Osteoblast (primary cell): ENCODE measurements at places on chromosomes 2 and 18. TPM values are rescaled to one million over a fixed set of nuclear protein-coding genes. Genes with fewer than 3 reads are reported as not detected.
A peak's percentile ranks its signal among the peaks of the same experiment; 100 is the strongest.

Gene PDCL3
- total RNA-seq = 12.3 and 13.3 TPM in 2 replicates

- H3K27me3 ChIP-seq = no peaks in the 10 kb centered on the region
- H3K4me1 ChIP-seq = peaks cover 22% of the 10 kb centered on the region
- no peak for DNase-seq
- H3K4me3 ChIP-seq = no peak overlapping the region
Measured at GRCh38 chr2:111162718-111163331, 42.1 kb downstream of the BCL2L11 start.

- H3K4me3 ChIP-seq = no peak overlapping the region
- no peaks in the 10 kb centered on the region for H3K27me3 ChIP-seq
- peaks cover 5% of the 10 kb centered on the region for H3K4me1 ChIP-seq
- H3K27ac ChIP-seq = no peak overlapping the region
- no peaks in the 10 kb centered on the region for H3K36me3 ChIP-seq
- no peak for DNase-seq
Measured at GRCh38 chr18:55534547-55534946, 53.4 kb downstream of the TCF4 start.

GRCh38 chr2:70664525-70664924 is 103.5 kb downstream of the ADD2 start:
- H3K4me1 ChIP-seq = no peaks in the 10 kb centered on the region
- no peak overlapping the region for H3K27ac ChIP-seq
- no peak for DNase-seq
- H3K36me3 ChIP-seq = no peaks in the 10 kb centered on the region
- H3K4me3 ChIP-seq = no peak overlapping the region
- peaks cover 2% of the 10 kb centered on the region for H3K27me3 ChIP-seq

- H3K27ac ChIP-seq = peak overlapping the region; percentile 98
- no peaks in the 10 kb centered on the region for H3K27me3 ChIP-seq
- peak; percentile 92 for DNase-seq
- no peaks in the 10 kb centered on the region for H3K36me3 ChIP-seq
- H3K4me3 ChIP-seq = peak overlapping the region; percentile 40
Measured at GRCh38 chr2:9178904-9179571, 27.6 kb upstream of the ASAP2 start.

Gene UGT1A10
- not detected in 2 replicates for total RNA-seq

Gene DUSP19
- total RNA-seq = 2.4 and 2.9 TPM in 2 replicates

DNA sequence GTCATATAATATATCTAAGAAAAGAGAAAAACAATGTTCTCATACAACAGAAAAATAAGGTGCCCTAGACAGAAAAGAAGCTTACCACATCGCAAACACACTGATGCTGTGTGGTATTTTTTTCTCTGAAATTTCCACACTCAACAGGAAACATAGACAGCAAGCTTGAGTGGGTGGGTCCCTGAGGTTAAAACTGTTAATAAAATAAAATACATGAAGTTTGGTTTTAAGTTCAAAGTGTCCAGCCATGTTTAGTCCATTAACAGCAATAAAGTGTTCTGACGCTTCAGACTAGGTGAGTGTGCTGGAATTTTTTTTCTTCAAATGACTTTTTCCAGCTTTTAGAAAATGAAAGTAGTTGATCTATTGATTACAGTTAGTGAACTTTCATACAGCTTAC is 83.3 kb upstream of the EPB41L5 start:
- no peak for DNase-seq
- no peaks in the 10 kb centered on the region for H3K36me3 ChIP-seq

DNA sequence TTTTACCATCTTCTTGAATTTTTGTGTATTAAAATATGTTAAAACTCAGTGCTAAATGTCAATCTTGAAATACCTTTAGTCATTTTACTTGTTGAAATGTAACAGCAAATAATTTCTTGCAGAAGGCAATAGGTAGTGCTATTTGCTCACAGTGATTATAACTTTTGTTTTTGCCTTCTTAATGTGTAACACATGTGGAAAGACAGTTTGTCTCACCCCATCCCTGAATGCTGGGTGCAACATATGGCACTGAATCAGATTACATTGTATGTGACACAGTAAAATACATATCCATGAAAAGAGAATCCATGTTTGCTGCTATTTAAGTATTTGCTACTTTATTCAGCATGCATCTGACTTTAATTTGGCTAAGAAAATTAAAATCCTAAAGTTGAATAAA is 35.3 kb downstream of the FRZB start:
- no peaks in the 10 kb centered on the region for H3K36me3 ChIP-seq
- no peak overlapping the region for H3K4me3 ChIP-seq
- H3K27ac ChIP-seq = no peak overlapping the region
- peaks cover 4% of the 10 kb centered on the region for H3K27me3 ChIP-seq
- no peaks in the 10 kb centered on the region for H3K4me1 ChIP-seq

DNA sequence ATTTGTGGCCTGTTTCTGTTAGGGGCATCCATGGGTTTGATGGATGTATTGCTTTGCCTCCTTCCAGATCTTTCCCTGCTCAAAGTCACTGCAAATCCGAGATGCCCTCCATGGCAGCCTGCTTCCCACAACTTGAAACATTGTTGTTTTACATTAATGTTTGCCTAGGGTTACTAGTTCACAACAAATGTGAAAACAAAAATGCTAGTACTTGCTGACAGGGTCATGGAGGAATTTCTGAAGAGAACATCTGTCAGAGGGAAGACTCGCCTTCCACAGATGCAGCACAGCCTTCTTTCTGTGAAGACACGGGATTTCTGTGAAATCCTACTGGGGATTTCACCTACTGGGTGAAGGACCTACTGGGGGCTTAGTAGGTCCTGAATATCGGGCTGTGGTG is 260.0 kb upstream of the FN1 start:
- H3K4me1 ChIP-seq = peaks cover 57% of the 10 kb centered on the region
- DNase-seq = no peak
- no peaks in the 10 kb centered on the region for H3K36me3 ChIP-seq
- no peak overlapping the region for H3K4me3 ChIP-seq

Gene KIF5C
- total RNA-seq = 0.29 and 0.36 TPM in 2 replicates

Gene MAP4K4
- 231 and 287 TPM in 2 replicates for total RNA-seq

DNA sequence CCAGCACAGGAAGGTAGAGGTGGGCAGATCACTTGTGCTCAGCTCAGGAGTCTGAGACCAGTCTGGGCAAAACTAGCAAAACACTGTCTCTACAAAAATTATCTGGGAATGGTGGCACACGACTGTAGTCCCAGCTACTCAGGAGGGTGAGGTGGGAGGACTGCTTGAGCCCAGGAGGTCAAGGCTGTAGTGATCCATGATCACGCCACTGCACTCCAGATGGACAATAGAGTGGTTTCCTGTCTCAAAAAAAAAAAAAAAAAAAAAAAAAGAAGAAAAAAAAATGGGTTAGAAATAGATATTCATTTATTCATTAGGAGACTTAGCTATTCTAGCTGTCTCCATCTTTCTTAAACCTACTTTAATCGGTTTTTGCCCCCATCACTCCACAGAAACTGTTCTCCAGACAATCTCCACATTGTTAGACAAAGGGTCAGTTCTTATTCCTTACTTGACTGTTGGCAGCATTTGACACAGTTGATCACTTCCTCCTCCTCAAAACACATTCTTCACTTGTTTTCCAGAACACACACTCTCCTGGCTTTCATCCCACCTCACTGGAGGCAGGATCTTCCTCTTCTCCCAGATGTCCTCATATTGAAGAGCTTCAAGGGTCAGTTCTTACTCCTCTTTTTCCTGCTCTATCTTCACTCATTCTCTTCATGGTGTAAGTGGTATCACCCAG is 103.1 kb downstream of the DTNB start:
- no peaks in the 10 kb centered on the region for H3K27me3 ChIP-seq
- DNase-seq = no peak
- no peaks in the 10 kb centered on the region for H3K36me3 ChIP-seq
- no peak overlapping the region for H3K4me3 ChIP-seq
- H3K4me1 ChIP-seq = peaks cover 4% of the 10 kb centered on the region

Gene ALPI
- not detected in 2 replicates for total RNA-seq

Gene SLC19A3
- total RNA-seq = 0.29 and 0.36 TPM in 2 replicates

Gene RMND5A
- total RNA-seq = 16.3 and 17.4 TPM in 2 replicates

DNA sequence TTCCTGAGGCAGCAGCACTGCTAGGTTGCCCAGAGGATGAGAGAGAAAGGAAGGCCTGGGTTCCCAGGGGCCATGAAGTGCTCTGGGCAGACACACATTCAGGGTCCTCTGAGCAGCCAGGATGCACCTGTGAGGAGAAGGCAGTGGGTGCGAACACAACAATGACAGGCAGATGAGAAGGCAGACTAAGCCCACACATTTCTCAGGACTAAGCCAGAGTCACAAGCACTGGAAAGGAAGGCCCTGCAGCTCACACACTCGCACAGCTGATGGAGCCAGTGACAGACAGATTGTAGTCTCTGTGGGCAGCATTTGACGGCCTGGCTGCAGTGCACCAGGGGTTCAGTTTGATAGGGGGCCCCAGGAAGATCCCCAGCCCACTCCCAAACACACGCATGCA is 61.8 kb downstream of the ARHGEF4 start:
- no peak overlapping the region for H3K4me3 ChIP-seq
- H3K27ac ChIP-seq = no peak overlapping the region
- no peaks in the 10 kb centered on the region for H3K36me3 ChIP-seq
- H3K4me1 ChIP-seq = no peaks in the 10 kb centered on the region

DNA sequence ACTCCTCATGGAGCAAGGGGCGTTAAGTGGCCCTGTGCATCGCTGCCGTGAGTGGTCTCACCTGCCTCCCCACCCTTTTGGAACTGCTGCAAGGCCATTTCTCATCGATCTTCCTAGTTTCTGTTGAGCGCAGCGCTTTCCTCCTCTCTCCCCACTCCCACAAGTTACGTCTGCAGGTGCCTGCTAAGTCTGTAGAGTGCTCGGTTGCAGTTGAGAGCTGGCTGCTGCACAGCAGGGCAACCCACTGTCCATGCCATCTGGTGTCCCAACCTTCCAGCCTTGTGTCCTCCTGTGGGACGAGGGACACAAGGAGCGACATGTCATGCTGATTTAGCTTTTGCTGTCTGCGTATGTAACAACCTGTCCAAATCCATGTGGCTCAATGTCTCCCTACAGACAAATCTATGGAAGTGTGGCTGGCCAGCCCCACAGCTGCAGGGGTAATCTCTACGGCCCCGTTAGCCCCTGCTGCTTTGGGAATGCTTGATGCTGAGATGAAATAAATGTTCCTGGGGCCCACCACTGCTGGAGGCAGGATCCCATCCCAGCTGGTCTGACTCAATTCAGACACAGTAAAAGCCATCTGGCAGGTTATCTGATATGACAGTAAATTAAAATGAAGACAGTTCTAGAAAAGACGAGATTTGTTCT is 68.1 kb upstream of the TCF7L1 start:
- no peak overlapping the region for H3K4me3 ChIP-seq
- H3K4me1 ChIP-seq = peaks cover 8% of the 10 kb centered on the region
- H3K27ac ChIP-seq = no peak overlapping the region
- DNase-seq = peak; percentile 30
- H3K27me3 ChIP-seq = peaks cover 31% of the 10 kb centered on the region
- H3K36me3 ChIP-seq = no peaks in the 10 kb centered on the region

Gene TCF4
- 87.2 and 89.9 TPM in 2 replicates for total RNA-seq

- no peaks in the 10 kb centered on the region for H3K36me3 ChIP-seq
- H3K4me1 ChIP-seq = peaks cover 2% of the 10 kb centered on the region
- no peak overlapping the region for H3K4me3 ChIP-seq
- peak; percentile 9 for DNase-seq
- H3K27me3 ChIP-seq = no peaks in the 10 kb centered on the region
- H3K27ac ChIP-seq = no peak overlapping the region
Measured at GRCh38 chr2:36727550-36727949, 31.0 kb downstream of the VIT start.

DNA sequence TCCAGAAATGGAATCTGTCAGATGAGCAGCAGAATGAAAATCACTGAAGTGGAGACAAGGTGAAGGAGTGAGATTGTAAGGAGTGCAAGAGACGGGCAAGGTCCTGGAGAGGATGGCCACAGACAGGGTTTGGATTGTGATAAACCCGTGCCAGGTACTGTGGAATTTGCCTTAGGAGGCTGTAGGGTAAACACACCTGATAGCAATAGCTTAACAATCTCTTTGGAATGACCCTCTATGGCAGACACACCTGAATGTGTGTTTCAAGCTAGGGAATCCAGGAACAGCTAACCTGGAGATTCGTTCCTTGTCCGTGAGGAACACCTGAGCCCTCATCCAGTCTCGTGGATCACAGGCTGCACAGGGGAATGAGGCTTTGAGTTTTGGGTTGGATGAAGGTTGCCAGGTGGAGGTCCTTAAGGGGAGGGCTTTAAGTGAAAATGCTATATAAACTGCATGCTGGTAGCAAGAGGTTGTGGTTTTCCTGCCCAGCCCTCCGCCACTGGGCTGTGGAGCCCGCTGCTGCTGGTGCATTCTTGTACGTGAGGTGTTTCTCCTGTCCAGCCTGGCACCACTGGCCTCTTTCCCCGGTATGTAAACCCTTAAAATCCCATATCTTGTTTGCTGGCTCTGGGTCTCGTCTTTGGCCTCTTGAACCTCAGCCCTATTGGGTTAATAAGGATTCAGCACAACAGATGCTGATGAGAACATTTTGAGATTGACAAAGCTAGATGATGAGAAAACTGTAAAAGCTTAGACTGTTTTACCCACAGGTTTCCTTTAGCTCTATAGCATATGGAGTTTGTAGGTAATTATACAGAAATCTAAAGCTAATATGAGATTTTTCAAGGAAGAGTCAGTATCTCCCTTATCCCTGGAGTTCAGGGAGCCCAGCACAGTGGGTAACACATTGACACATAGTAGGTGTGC is 117.9 kb downstream of the ARHGAP15 start:
- no peaks in the 10 kb centered on the region for H3K36me3 ChIP-seq
- no peak overlapping the region for H3K27ac ChIP-seq
- DNase-seq = no peak
- H3K27me3 ChIP-seq = peaks cover 6% of the 10 kb centered on the region

DNA sequence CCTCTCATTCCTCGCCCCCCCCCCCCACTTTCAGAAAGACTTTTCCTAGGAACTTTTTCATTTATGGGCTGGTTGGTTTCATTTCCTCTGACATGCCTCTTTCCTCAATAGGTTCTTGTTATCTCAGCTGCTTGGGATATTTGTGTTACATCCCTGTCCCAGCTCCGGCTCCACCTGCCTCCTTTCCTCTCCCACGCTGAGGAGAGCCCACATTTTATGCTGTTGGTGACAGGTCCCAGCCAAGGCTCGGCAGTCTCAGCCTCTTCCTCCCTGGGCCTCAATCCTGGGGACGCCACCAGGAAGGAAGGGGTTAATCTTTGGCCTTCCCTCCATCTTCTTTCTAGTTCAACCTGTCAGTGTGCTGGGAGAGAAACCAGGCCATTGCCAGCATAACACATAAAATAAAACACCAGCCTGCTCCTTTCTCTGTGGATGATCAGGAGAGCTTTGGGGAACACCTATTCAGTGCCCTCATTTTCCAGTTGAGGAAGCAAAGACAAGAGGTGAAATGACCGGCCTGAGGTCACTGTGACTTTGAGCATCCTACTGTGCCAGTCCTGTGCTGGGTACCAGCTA is 216.9 kb upstream of the TNP1 start:
- no peak overlapping the region for H3K27ac ChIP-seq
- H3K4me3 ChIP-seq = no peak overlapping the region
- H3K36me3 ChIP-seq = no peaks in the 10 kb centered on the region
